Activated CD4-positive, alpha-beta T cell treated with anti-CD3 and anti-CD28 coated beads, Interleukin-2, amount 50 U/mL, for 4 hours (primary cell): ENCODE measurements at places on chromosomes 13 and 19.

GRCh38 chr13:38308736-38309135 lies 40.9 kb upstream of the UFM1 start:
- no peak for DNase-seq

DNA sequence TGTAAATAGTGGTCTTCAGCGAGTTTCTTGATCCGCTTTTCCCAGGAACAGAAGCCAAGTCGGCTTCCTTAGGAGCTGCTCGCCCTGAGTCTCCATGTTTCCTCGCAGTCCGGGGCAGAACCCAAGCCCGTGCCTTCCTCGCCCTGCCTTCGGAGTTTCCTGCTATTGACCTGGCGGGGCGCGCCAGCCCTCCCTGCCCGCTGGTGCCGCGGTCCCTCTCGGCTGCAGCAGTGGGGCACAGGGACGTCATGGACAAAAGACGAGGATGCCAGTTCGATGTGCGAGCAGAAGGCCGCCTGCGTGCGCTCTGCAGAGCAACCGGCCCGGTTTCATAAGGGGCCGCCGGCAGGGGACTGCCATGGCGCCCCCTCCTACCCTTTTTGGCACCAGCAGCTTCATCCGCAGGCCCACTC lies 156.6 kb downstream of the TM9SF2 start:
- peak; percentile 2 for DNase-seq

GRCh38 chr13:45510672-45511071 lies 45.9 kb downstream of the COG3 start:
- DNase-seq = no peak

DNA sequence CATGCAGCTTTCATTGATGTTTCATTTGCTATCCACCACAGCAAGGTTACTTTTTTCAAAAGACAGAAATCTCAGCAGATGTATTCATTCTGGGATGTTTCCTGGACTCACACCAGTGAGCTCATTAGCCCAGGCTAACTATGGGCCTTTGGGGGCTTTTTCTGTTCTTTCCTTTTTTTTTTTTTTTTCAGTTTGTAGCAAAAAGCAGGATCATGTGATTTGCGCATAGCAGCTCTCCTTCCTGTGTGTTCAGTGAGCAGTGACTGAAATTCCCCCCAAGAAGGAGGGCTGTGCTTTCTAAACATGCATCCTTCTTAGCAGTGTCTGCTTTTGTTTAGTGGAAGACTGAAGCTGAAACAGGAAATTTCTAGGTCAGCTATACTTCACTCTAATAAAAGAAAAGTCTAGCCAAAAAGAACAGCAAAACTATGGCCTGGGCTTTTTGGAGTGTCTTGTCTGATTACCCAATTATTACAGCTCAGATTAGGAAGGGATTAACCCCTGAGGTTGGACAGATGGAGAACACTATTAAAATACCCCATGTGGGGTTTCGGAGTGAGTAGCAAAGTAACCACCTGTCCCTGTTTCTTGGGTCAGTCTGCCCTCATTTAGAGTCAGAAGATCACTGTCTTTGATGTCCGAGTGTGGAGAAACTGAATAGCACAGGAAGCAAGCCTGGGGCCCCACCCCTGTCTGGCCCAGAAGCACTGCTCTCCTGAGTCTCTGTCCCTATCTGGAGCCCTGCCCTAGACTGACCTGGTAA lies 8.9 kb upstream of the AMER2 start:
- DNase-seq = no peak

GRCh38 chr13:47519626-47520025 lies 481.4 kb downstream of the SUCLA2 start:
- no peak for DNase-seq

- DNase-seq = no peak
Observed at GRCh38 chr19:52214241-52214640, 24.4 kb downstream of the PPP2R1A start.

- no peak for DNase-seq
Observed at GRCh38 chr13:72745260-72745659, 17.5 kb downstream of the BORA start.

DNA sequence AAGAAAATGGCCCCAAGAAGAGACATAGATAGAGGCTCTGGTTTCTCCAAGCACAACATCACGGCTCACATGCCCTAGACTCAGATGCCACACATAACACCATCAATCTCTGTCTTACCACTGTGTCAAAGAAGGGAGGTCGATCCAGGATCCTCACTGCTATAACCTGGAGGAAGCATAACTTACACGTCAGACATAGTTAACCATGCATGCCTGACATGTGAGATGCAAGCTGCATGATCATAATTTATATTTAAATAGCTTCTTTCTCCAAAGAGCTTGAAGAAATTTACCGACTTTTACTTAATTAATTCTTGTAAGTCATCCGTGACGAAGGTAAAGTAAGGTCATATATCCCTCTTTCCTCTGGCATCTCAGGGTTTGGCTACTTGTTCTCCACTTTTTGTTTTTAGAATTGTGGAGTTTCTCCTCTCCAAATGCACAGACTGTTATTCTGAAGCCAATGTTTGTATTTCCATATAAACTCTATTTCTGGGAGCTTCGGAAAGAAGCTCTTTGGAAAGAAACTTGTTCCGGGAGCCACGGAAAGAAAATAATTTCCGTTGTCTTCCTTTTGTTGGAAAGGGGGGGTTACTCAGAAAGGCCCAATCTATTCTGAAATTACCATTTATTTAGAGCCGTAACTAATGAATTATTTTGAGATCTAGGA lies 205.6 kb downstream of the LHFPL6 start:
- no peak for DNase-seq

DNA sequence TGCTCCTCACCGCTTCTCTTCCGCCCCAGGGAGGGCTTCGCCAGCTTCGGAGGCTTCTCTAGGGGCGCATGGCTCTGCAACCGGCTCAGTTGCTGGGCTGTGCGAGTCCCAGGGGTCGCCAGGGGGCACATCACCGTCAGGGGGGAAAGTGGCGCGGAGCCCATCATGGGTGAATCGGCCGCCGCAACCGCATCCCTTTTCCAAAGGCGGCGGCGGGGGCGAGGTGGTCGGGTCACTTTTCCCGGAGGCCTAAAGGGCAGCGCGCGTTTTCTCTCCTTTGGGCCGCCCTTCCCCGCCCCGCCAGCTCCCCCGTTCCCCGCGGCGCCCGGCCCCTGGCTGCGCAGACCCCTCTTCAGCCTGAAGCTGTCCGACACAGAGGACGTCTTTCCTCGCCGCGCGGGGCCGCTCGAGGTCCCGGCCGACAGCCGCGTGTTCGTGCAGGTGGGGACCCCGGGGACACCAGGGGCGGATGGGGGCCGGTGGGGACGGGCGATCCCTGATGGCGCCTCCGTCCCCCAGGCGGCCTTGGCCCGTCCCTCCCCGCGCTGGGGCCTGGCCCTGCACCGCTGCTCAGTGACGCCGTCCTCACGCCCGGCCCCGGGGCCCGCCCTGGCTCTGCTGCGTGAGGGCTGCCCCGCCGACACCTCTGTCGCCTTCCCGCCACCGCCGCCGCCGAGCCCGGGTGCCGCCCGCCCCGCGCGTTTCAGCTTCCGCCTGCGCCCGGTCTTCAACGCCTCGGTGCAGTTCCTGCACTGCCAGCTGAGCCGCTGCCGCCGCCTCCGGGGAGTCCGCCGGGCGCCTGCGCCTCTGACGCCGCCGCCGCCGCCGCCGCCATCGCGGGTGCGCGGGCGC lies 1.7 kb downstream of the TGFBR3L start:
- no peak for DNase-seq

GRCh38 chr19:57814505-57815246 lies at the start of gene ZNF552:
Gene ZNF552, minus strand, starts transcription at chr19:57814913. Its CDS starts 170 bp downstream, at chr19:57814743.
- peak; percentile 67 for DNase-seq

- no peak for DNase-seq
Observed at GRCh38 chr13:31209172-31209840, 9.5 kb downstream of the B3GLCT start.

DNA sequence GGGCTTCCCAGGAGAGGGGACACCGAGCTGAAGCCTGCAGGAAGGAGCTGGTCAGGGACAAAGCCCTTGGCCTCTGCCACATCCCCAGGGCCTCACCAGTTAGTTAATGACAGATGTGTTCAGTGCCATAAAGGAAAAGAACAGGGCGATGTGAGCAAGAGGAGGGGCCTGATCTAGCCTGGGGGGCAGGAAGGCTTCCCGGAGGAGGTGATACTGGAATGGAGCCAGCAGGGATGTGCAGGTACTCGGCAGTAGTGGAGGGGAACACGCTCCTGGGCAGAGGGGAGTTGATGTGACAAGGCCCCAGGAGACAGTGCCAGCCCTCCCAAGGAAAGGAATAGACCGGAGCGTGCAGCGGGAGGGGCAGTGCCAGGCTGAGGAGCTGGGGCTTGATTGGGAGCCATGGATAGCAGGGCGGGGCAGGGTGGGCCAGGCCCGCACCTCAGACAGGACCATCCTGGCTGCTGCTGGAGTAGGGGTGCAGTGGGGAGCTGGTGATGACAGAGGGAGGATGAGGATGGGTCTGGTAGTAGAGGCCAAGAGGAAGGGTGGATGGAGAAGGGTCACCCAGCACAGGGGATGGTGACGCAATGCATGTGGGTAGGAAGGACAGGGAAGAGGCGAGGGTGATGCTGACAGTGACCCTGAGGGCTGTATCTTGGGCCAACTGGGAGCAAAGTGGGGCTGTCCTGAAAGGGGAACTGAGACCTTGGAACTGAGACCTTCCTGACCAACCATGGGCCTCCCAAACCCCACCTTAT lies 4.1 kb downstream of the C19orf33 start:
- DNase-seq = no peak

- no peak for DNase-seq
Observed at GRCh38 chr13:110495881-110496280, 65.6 kb downstream of the RAB20 start.

DNA sequence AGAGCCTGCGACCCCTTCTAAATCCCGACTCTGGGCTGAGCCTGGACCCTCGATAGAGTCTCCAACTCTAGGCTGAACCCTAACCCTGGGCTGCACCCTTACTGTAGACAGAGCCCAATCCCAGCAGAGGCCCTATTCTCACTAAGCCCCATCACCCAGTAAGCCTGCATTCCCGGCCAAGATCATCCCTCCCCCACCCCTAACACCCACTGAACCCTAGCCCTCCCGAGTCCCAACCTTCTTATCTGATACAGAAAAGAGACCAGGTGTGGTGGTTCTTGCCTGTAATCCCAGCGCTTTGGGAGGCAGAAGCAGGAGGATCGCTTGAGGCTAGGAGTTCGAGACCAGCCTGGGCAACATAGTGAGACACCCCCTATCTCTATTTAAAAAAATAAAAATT lies 2.6 kb upstream of the TNFAIP8L1 start:
- no peak for DNase-seq

DNA sequence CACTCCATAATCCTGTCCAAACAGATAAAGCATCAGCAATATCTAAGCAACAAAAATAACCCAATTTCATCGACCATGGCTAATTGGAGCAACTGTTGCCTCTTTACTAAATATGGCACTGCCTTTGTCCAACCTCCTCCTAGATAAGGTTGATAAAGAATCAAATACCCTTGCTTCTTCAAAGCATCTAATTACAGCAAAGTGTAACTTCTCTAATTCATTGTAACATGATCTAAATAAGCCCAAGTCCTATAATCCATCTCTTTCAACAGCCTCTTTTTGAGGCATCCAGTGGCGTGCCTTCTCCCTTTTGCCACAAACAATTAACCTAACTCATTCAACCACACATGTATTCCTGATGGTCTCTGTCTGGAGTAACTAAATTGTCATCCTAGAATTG lies 81.7 kb upstream of the KLHL1 start:
- no peak for DNase-seq

GRCh38 chr13:106533943-106534638 lies 1.4 kb downstream of the EFNB2 start:
- DNase-seq = no peak

- DNase-seq = peak; percentile 78
Observed at GRCh38 chr19:44689290-44690130, 9.4 kb upstream of the CEACAM16 start.

DNA sequence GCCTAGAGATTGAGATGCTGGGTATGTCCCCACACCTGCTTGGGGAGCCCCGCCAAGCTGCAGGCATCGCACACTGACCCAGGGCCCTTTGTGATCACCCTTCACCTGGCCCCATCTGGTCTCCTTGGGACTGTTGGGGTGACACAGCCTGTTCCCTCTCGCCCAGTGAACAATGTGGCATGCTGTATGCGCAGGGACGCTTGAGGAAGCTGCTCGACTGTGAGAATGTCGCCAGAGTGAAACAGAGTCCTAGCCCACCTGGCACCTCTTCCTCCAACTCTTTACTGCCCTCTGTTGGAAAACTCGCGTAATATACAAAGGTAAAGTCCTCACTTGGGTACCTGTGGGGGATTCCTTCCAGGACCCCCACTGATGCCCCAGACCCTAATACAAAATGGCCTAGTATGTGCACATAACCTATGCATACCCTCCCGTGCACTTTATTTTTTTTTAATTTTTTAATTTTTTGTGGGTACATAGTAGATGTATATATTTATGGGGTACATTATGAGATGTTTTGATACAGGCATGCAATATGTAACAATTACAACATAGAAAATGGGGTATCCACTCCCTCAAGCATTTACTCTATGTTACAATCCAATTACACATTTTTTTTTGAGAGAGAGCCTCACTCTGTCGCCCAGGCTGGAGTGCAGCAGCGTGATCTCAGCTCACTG lies 9.0 kb downstream of the BLOC1S3 start:
- no peak for DNase-seq

DNA sequence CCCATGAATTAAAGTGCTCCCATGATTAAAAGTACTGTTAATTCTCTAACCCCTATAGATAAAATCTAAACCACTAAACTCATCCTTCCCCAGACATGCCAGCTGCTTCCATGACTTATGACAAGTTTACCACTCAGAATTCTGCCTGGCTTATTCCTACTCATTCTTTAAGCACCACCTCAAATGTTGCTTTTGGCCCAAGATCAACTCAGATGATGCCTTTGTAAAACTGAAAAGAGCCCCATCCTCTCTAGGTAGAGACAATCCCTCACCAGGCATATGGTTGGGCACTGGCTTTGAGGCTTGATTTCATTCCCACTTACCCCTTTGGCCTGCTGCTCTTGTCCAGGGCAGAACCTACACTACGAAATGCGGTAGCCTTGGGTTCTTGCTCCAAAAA lies 250.0 kb downstream of the DNAJC15 start:
- DNase-seq = no peak

GRCh38 chr13:60922576-60923231 lies 492.9 kb downstream of the PCDH20 start:
- DNase-seq = no peak

DNA sequence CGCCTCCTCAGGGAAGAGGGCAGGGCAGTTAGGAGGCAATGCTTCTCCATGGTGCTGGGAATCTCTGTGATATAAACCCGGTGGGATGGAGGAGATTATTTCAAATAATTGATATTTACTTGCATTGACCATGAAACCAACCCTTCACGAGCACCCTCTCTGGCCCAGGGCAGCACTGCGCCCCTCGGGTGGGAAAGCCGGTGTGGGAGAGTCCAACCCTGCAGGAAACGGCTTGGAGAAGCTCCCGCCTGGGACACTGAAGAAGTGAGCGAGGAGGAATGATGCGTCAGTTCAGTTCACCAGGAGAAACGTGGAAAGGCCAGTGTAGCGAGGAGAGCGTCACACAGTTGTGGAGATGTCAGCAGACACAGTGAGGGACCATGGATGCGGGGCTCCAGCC lies 99.9 kb downstream of the COL4A2 start:
- no peak for DNase-seq

DNA sequence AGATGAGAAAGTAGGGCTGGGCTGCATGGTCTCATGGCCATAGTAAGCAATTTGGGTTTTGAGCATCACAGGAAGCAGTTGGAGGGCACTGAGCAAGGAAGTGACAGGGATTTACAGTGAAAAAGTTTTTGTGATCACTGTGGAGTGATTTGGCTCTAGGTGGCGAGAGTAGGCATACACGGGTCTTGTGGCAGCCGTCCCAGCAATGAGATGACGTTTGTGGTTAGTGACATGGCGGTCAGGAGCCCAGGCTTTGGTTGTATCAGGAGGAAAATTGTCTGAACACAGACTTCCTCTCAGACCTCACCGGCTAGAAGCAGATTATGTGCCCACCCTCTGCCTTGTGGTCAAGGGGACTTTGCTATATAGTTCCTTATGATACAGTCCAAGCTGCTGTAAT lies 3.3 kb downstream of the ZNF444 start:
- no peak for DNase-seq
